ENCODE measurements at places on chromosomes 2 and 18.

DNA sequence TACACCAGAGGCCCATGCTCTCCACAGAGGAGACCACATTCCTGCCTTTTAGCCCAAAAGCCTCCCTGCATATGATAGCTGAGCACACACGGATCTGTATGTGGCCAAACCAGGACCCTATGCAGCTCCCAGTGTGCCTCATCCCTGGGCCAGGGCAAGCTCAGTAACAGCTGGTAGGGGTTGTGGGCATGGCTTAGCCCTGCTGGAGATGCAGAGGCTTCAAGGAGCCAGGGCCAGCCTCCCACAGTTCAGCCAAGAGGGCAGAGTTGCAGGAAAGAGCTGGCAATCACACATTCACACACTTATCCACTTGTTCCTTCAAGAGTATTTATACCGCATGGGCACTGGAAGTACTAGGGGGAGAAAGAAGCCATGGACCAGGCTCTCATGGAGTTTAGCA is 1.6 kb upstream of the LIMS2 start:
- DNase-seq = no peak

DNA sequence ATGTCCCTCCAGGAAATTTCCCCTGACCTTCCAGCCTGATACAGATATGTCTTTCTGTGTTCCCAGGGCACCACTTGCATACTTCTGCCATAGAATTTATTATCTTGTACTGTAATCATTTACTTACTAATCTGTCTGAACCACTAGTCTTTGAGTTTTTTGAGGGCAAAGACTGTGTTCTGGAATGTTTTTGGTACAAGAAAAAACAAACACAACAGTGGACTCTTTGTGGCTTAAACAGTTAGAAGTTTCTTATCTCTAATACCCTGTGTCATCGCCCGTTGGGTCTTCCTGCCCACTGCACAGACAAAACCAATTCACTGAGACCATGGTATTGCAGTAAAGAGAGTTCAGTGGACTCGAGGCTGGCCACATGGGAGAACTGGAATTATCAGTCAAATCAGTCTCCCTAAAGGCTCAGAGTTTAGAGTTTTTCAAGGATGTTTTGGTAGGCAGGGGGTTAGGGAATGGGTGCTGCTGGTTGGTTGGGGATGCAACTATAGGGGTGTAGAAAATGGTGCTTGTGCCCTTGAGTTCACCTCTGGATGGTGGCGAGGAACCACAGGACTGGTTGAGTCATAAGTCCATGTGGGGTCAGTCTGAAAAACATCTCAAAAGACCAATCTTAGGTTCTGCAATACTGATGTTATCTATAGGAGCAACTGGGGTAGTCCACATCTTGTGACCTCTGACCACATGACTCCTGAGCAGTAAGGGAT is 20.3 kb downstream of the RALB start:
- DNase-seq = no peak

DNA sequence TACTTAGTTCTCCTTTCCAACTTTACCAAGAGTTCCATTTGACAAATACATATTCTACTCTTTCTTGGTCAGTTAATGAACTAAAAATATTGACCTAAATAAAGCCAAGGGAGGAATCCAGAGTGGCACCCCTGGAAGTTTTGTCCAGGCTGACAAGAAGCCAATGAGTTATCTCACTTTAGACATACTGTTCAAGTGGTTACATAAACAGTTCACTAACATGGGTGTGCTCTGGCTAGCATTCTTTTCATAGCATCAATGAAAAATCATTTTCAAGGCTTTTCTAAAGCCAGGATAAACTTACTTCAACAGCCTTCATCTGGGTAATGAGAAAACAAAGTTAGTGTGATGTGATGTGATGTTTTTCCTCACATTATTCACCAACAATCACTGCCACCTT is 649.4 kb downstream of the TDRD15 start:
- DNase-seq = no peak

DNA sequence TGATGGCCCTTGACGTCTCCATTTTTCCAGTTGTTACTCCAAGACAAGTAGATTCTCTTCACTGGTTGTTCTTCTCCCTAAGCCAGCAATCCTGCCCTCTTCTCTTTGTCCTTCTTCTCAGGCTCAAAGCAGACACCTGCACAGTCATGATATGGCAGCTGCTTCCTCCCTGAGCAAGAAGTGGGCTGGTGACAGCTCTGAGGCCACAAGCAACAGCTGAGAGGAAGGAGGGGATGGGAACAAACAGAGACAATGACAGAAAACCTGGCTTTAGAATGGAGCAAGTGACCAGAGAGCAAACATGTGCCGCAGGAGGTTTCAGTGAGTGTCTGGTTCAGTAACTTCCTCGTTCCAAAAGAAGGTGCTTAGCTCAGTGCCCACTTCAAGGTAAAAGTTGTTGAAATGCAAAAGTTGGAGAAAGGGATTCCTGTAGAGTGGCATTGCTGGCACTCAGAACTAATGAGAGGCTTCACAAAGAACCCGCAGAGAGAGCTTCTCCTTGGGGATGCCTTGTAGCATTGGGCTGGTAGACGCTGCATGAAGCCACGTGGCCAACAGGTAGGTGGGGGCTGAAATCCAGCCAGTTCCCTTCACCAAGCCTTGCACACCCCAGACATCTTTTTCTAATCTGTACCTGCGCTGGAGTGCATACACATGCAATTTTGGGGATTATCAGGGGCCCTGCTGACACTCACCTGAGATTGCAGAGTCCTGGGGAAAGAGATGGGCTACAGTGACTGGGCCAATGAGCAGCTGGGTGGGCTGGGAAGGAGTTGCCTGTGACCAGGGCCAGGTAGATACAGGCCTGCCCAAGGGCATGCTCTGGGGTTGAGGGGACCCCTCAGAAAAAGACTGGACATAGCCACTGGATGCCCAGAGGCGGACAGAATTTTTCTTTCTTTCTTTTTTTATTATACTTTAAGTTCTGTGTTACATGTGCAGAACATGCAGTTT is 153.3 kb upstream of the RAB12 start:
- DNase-seq = no peak

- no peak for DNase-seq
These were observed 16.4 kb downstream of the TET3 start for GRCh38 chr2:74001121-74001520.

DNA sequence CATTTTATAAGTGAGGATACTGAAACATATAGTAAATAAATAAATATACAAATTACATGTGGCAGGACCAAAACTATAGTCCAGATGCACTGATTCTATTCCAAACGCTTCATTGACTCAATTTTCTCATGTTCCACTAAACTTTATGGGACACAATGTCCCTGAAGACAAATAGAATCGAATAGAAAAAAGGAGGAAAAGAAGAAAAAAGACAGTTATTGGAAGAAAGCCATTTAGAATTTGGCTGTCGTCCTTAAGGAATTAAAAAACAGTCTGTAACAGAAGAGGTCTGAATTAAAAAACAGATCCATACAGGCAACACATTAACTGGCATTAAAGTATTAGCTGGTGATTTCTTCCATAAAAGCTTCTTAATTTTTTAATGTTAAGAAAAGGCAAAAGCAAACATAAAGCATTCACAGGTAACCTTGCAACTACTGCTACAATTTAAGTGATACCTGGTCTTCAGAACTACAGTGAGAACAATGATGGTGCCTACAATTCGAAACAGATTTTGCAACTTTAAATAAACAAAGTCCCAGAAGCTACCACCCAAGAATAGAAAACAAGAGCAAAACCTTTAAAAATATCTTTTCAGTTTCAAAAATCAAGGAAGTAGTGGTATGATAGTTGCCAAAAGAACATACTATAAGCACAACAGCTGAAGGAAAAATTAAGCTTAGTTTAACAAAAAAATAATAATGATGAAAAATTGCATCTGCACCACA is 17.4 kb upstream of the CHAC2 start:
- no peak for DNase-seq

- no peak for DNase-seq
These were observed 709.6 kb downstream of the SOCS6 start for GRCh38 chr18:70998490-70998889.

GRCh38 chr2:68734688-68735525 is at the start of gene ARHGAP25:
ARHGAP25 (plus strand) TSS chr2:68734811; CDS start chr2:68735200, 389 bp downstream.
- no peak for DNase-seq

- DNase-seq = no peak
These were observed 987.4 kb downstream of the SUCLG1 start for GRCh38 chr2:83471655-83472054.

GRCh38 chr2:10469955-10470608 is 22.0 kb upstream of the ODC1 start:
- DNase-seq = no peak

DNA sequence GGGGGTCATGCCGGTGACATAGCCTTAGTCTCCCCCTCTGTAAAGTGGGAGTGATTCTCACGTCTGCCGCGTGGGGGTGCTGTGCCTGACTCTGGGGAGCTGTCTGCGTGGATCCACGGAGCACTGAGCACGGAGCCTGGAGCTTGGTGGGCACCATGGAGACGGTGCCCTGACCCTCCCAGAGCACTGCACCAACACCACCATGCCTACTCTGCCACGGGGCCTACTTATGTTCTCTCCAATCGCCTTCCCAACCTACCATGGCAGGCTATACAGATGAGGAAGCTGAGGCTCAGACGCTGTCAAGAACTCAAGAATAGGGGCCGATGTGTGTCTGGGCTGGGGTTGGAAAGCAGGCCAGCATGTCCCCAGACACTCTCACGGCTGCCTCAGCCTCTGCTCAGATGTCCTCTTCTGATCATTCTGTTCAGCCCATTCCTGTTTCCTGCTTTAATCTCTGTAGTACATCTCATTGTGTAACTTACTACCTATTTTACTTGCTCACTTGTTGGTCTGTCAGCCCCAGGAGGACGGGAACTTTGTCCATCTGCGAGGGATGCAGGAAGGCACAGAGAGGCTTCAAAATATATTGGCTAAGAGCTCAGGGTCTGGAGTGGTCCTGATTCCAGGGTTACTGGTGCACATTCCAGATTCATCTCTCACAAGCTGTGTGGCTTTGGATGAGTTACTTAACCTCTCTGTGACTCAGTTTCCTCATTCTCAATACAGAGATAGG is 168.1 kb upstream of the HS6ST1 start:
- no peak for DNase-seq

GRCh38 chr2:149765636-149766035 is 178.1 kb upstream of the MMADHC start:
- DNase-seq = no peak

- DNase-seq = no peak
These were observed 3.4 kb upstream of the EFEMP1 start for GRCh38 chr2:55926974-55927373.

DNA sequence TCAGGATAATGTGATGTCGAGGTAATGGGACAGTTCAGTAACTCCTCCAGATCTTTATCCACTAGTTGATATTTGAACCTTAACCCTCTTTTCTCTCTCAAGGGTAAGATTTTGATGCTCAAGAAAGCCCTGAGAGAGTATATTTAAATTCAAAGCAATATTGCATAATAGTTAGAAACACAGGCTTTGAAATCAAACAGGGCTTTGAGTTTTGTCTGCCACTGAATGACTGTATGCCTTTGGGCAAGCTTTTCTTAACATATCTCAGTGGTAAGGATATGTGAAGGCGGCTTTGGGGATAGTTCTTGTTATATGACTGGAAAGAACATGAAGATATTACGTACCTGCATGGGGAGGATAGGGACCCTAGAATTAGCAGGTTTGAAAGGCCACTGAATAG is 11.1 kb downstream of the ITPRID2 start:
- DNase-seq = no peak

GRCh38 chr2:108382196-108382595 is 4.4 kb downstream of the SULT1C4 start:
- DNase-seq = no peak

- no peak for DNase-seq
These were observed 134.7 kb downstream of the MSTN start for GRCh38 chr2:189927823-189928222.

DNA sequence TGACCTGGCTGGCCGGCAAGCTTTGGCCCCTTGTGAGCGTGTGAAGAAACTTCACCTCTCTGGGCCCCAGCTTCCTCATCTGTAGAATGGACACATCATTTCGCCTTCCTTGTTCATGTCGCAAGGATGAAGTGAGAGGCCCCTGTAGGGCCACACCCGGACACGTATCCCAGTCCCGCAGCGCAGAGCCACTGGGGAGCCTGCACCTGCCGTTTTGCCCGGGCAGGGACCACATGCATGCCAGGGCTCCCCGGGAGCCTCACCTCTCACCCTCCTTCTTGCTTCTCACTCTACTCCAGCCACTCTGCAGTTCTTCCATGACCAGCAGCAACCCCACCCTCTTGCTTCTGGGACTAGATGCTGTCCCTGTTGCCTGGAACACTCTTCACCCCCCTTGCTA is 77.5 kb downstream of the FAM168B start:
- DNase-seq = no peak

- no peak for DNase-seq
These were observed 207.0 kb upstream of the AGAP1 start for GRCh38 chr2:235286622-235287374.

DNA sequence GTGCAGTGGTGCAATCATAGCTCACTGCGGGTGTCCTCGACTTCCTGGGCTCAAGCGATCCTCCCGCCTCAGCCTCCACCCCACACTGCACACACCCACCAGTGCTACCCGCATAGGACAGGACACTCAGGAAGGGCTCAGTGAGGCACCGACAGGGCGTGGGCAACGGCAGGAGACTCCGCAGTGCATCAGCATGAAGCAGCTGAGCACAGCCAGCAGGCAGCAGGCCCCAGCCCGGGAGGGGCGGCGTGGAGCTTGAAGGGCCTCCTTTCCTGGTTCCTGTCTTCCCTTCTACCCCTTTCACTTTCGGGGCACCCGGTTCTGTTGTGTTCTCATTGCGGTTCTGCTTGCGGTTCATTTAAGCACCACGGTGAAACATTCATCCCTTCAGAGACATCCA is 89.8 kb downstream of the ZNF516 start:
- DNase-seq = no peak

GRCh38 chr2:19119326-19120001 is 239.0 kb downstream of the OSR1 start:
- no peak for DNase-seq

GRCh38 chr2:218002143-218002844 is 501 bp downstream of the TNS1 start:
- no peak for DNase-seq

- no peak for DNase-seq
These were observed 28.1 kb upstream of the TMEM177 start for GRCh38 chr2:119650846-119651370.

DNA sequence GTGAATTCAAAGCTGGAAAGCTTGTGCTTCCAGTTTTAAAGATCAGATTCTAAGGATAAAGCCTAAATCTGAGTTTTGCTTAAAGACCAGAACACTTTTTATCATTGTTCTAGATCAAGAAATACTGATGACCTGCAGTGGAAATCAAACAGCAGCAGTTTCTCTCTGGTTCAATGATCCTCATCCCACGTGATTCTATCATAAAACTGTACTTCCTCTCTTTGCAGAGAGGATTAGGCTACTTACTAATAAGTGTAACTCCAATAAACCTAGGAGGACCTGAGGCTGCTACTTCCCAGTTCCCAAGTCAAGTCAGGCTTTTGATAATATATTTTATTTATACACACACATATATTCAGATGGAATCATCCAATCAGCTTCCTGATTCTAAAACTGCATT is 81.9 kb downstream of the TCF4 start:
- no peak for DNase-seq

GRCh38 chr2:82256983-82257632 is 1952.6 kb upstream of the LRRTM1 start:
- DNase-seq = no peak

GRCh38 chr2:39068299-39069135 is 52.3 kb downstream of the SOS1 start:
- DNase-seq = peak; percentile 7
